ENCODE measurements at places on chromosomes 3 and 15.

GRCh38 chr15:66900586-66901310 lies 164.7 kb upstream of the SMAD3 start:
- no peak for DNase-seq

DNA sequence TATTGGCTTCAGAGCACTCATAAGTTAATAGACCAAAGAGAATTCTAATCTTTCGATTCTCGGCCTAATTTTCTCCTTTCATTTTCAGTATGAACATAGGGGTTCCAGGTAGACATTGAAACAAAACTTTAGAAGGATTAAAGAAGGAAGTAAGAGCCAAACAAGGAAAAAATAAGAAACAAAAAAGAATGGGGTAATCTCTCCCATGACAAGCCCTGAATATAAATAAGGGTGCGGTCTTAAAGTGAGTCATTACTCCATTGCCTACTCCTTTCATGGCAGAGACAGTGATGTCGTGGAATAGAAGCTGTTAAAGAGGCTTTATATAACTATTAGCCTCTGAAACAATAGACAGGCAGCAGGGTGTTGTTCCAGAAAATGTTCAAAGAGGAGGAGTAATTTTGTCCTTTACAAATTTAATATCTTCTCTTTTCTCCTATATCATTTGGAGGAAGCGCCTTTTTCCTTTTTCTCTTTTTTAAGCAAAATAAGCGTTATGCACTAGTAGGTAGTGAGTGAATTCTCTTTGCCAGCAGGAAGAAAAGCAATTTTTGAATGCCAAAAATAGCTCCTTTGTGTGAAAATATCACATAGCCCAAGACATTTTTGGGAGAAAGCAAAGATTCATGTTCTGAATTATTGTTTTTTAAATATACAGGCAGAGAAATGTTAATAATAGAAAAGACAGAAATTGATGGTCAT lies 607.9 kb upstream of the KCNMB2 start:
- DNase-seq = no peak

DNA sequence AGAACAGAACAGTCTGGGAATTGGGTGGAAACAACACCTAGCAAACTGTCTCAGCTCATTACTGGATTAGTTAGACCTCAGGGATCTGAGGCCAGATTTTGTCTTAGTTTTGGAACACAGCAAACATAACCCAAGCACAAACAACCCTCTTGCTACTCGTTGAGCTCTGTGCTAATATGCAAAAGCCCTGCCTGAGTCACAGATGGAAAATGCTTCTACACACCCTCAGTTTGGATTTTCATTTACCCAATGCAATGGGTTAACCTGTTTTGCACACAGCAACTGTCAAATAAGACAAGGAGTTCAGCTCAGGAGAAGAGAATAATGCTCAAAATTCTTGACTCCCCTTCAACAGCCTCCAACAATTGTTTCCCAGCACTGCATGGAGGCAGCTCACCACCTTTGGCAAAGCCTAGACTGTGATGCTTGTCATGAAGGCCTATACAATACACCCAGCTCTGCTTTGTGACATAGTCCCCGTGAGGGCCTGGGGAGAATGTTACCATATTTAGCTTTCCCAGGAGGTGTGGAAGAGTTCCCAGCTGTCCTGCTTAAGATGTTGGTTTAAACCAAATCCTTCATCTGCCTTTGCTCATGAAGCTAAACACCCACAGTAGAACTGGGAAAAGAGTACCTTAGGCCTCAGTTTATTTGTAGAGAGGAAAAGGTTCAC lies 68.9 kb upstream of the MNS1 start:
- no peak for DNase-seq

DNA sequence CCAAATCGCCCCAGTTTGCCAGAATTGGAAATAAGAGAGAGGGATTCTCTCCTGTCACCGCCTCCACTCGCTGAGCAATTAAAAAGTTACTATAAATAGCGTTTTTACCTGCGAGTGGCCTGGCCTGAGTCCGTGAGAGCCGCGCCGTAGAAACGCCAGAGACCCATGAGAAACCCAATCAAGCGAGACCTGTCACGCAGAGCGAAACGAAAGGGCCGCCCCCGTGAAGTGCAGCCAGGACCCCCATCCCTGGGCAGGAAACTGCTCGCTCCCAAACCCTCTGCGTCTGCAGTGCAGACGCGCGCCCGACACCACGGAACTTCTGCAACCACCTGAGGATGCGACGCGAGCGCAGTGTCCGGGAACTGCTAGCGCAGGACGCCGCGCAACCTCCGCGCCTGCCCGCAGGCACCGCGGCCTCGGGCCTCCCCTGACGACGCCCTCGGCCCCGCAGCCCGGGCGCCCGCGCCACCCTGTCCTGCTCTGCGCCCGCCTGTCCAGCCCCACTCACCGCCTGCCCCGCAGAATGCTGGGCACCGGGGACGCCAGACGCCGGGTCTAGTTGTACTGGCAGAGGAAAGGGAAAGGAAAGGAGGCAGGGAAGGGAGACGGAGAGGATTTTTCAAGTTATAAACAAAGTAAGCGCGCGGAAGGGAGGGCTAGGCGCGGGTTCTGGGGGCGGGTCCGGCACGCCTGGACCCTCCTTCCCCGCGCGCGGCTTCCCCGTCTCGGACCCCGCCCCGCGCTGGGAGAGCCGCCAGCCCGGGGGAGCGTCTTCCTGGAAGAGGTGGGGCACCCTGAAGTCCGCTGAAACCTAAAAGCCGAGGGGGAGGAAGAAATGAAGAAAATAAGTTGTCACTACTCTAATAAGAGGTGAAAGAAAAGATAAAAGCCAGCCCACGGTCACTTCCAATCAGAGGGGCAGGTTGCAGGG lies at the start of gene PLSCR4:
TSS of gene PLSCR4 (minus strand) at position 657 of the 934 bp plus-strand sequence. CDS start 29,034 bp downstream, outside the sequence.
- no peak for DNase-seq

DNA sequence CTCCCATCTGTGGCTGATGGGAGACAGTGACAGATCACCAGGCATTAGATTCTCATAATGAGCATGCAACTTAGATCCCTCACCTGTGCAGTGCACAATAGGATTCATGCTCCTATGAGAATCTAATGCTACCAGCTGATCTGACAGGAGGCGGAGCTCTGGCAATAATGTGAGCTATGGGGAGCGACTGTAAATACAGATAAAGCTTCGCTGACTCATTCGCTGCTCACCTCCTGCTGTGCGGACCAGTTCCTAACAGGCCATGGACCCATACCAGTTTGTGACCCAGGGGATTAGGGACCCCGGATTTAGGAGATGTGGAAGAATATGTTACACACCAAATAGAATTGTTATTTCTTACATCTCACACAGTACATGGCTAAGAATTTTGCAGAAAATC lies 6.7 kb downstream of the ARGFX start:
- DNase-seq = no peak

GRCh38 chr3:128277378-128278069 lies 124.2 kb downstream of the EEFSEC start:
- DNase-seq = no peak

All from hematopoietic multipotent progenitor cell (in vitro differentiated cells).